ENCODE measurements at places on chromosomes 7 and 10. TPM values are rescaled to one million over a fixed set of nuclear protein-coding genes. Genes with fewer than 3 reads are reported as not detected.

DNA sequence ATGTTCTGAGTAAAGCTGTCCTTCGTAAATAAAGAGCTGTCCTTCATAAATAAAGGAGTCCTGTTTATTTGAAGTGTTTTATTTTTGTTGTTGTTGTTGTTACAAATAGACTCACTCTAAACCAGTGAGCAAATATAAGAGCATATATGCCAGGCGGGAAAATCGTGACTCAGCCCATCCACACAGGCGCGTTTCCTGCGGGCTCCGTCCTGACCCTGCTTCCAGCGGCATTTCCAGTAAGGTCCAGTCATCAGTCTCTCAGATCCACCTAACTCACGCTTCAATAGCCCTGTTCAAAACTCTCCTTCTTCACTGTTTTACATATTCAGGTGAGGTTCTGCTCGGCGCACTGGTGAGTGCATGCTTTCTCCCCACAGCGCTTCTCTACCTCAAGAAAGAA lies 277.2 kb upstream of the ADARB2 start:
- no peaks in the 10 kb centered on the region for H3K36me3 ChIP-seq
- H3K4me1 ChIP-seq: no peaks in the 10 kb centered on the region
- no peaks in the 10 kb centered on the region for H3K27me3 ChIP-seq

GRCh38 chr10:51302316-51302715 lies 228.0 kb downstream of the PRKG1 start:
- H3K4me3 ChIP-seq: no peak overlapping the region
- no peak for DNase-seq
- no peaks in the 10 kb centered on the region for H3K27me3 ChIP-seq
- no peaks in the 10 kb centered on the region for H3K4me1 ChIP-seq

DNA sequence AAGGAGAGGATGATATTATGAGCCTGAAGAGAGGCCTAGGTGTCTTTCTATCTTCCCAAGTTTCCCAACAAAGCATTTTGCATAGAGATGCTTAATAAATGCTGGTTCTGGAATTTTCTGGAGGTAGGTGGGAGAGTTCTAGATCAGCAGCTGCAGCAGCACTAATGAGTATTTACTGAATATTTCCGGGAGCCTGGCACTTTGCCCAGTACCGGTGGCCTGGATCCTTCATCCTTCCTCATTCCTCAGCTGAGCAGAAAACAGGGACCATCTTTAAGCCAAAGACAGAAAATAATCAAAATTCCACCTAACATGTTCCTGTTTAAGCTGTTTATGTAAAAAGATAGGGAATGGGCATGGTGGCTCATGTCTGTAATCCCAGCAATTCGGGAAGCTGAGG lies 813.2 kb upstream of the AUTS2 start:
- no peak overlapping the region for H3K4me3 ChIP-seq
- peaks cover 4% of the 10 kb centered on the region for H3K4me1 ChIP-seq
- DNase-seq: no peak
- H3K27ac ChIP-seq: no peak overlapping the region
- no peaks in the 10 kb centered on the region for H3K27me3 ChIP-seq

GRCh38 chr10:10598297-10598696 lies 419.4 kb upstream of the CELF2 start:
- no peak overlapping the region for H3K4me3 ChIP-seq
- no peaks in the 10 kb centered on the region for H3K4me1 ChIP-seq
- no peak for DNase-seq
- H3K27ac ChIP-seq: no peak overlapping the region
- H3K27me3 ChIP-seq: peaks cover 2% of the 10 kb centered on the region

The SRI gene
- total RNA-seq: 70.0 TPM

The ITPRID1 gene
- total RNA-seq: not detected

The PIK3AP1 gene
- total RNA-seq: 137 TPM

Measured in liver (tissue), 10 donors.